ENCODE measurements at places on chromosomes 5 and 9.
A peak's percentile ranks its signal among the peaks of the same experiment; 100 is the strongest.

DNA sequence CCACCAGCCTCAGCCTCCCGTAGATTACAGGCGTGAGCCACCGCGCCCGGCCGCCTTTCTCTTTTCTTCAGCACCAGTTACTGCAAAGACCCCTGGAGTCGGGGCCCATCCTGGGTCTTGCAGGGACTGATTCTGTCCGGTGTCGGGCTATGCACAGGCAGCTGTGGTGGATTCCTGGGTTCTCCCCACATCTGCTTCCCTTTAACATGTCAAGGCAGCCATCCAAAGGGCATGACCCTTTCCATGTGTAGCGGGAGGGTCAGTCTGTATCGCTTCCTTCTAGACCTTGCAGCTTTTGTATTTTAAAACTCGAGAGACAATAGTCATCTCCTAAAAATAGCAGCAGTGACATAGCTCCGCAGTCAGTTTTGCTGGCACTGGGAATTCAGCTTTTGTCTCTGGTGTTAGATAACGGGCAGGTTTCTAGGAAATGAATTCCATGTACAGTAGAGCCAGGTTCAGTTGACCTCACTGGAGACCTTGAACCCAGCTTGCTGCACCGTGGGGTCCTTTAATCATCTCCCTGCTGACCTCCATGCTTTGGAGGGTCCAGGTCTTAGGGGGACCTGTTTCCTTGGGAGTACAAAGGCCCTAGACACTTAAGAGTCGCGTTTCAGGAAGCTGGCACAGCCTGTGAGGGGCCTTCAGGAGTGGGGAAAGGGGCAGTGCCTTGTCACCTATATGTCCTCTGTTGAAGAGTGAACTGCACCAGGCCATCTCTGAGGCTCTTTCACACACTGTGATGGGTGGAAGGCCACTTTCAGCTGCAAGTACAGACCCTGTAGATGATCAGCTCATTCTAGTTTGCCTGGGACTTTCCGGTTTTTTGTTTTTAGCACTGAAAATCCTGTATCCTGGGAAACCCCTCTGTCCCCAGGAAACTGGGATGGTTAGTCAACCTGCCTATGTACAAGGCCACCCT lies 13.8 kb downstream of the ANKRD33B start:
- peak; percentile 52 for DNase-seq

GRCh38 chr9:14560194-14560593 lies 133.0 kb downstream of the ZDHHC21 start:
- no peak for DNase-seq

DNA sequence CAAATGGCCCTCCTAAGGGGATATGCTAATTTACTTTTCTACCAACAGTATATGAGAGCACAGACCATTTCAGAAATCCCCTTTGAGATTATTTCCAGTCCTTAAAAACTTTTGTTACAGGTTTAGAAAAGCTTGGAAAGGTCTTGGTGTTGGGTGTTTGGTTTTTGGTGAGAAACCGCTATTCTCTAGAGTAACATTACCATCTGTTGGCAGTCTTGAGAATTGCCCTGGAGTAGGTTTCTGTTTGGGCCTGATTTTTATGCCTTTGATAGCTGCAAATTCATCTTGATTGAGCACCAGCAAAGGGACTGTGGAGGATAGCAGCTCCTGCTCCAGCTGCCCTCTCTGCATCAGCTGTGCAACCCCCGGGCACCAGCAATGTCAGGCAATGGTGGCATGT lies 8.0 kb downstream of the NUDT2 start:
- no peak for DNase-seq

GRCh38 chr5:124652514-124652819 lies 94.0 kb downstream of the ZNF608 start:
- no peak for DNase-seq

DNA sequence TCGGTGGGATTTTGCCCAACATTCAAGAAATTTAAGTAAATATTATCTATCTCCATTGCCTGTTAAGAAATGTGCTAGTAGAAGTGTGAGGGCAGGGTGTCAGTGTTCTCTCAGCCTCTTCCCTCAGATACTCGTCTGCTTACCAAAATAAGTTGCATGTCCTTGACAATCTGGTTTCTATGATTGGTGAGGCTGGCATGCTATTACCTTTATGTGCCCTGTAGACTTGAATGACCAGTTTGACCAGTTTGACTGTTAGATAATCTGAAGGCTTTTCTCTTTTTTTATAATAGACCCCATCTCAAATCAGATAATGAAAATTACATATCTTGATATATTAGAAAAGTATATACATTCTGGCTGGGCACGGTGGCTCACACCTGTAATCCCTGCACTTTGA lies 348 bp downstream of the CATSPER3 start:
- no peak for DNase-seq

DNA sequence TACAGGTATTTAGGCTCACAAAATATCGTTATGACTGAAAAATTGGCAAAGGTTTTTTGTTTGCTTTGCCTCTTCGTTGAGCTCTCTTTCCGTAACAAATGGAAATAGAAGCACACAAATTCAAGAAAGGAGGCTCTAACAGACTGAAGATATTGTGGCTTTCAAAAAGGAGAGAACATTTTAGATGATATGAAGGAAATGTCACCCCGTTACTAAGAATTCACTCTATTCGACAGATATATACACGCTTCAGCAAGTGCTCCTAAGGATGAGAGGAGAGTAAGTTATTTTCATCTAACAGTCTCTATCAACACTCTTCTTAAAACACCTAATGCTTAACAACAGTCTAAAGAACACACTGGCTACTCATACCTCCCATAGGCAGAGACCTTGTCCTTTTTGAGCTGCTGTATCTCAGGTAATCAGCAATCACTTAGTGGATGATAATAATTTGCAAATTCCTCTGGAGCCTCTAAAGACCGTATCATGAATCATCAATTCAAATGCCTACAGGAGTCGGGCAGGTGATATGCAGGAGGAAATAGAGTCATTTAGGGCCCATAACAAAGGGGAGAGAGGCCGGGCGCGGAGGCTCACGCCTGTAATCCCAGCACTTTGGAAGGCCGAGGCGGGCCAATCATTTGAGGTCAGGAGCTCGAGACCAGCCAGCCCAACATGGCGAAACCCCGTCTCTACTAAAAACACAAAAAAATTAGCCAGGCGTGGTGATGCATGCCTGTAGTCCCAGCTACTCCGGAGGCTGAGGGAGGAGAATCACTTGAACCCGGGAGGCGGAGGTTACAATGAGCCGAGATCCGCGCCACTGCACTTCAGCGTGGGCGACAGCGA lies 1.4 kb upstream of the HSDL2 start:
- DNase-seq, result peak; percentile 49

GRCh38 chr5:174654442-174654841 lies 69.9 kb upstream of the MSX2 start:
- no peak for DNase-seq

DNA sequence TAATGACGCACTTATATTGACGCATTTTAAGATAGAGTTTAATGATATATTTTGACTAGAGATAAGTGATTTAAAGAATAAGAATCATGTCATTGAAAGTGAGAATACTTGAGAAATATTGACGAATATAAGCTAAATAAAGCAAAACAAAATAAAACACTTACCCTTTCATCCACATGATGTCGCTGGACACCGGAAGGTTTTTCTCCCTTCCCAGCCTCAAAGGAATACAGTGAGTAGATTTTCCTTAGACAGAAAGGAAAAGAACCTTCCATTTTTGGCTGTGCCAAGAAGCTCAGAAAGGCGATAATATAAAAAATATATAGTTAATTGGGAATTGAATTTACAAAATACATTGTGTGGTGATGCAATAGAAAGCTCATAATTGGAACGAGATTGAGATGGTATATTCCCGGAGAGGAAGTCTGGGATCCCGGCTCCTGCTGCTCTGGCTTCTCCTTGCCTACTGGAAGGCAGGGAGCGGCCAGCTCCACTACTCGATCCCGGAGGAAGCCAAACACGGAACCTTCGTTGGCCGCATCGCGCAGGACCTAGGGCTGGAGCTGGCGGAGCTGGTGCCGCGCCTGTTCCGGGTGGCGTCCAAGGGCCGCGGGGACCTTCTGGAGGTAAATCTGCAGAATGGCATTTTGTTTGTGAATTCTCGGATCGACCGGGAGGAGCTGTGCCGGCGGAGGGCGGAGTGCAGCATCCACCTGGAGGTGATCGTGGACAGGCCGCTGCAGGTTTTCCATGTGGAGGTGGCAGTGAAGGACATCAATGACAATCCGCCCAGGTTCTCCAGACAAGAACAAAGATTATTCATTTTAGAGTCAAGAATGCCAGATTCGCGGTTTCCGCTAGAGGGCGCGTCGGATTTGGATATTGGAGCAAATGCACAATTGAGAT lies at the start of gene PCDHA5:
PCDHA5 (plus strand) TSS at position 239 of the 906 bp plus-strand sequence.
- no peak for DNase-seq

GRCh38 chr5:53416144-53416738 lies 64.2 kb upstream of the FST start:
- no peak for DNase-seq

DNA sequence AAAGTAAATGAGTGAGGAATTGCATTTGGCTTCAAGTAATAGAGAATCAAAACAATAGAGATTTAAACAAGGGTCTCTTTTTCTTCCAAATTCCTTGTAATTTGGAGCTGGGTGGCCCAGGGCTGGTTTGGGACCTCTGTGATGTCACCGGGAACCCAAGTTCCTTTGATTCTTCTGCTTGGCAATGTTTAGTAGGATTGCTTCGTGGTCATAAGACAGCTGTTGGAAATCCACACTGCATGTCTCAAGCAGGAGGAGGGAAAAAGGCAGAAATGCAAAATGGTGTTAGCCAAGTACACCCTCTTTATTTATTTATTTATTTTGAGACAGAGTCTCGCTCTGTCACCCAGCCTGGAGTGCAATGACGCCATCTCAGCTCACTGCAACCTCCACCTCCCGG lies 72.6 kb upstream of the IL12B start:
- no peak for DNase-seq

- no peak for DNase-seq
Measured at GRCh38 chr9:85430659-85431338, 311.0 kb downstream of the AGTPBP1 start.

GRCh38 chr5:179065703-179066102 lies 5.5 kb downstream of the ZNF354C start:
- no peak for DNase-seq

DNA sequence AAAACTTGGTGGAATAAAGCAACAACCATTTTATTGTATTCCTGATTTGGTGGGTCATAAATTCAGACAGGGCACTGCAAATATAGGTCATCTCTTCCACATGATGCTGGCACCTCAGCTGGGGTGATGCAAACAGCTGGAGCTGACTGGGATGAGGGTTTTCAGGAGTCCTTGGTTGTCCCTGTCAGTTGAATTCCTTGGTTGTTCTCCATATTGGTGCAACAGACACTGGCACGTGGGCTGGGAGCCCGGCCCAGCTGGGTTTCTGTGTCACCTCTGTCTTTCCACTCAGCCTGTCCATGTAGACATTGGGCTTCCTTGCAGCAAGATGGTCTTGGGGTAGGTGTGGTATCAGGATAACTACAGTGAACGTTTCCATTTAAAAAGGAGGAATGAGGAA lies 518.0 kb upstream of the MEF2C start:
- no peak for DNase-seq

DNA sequence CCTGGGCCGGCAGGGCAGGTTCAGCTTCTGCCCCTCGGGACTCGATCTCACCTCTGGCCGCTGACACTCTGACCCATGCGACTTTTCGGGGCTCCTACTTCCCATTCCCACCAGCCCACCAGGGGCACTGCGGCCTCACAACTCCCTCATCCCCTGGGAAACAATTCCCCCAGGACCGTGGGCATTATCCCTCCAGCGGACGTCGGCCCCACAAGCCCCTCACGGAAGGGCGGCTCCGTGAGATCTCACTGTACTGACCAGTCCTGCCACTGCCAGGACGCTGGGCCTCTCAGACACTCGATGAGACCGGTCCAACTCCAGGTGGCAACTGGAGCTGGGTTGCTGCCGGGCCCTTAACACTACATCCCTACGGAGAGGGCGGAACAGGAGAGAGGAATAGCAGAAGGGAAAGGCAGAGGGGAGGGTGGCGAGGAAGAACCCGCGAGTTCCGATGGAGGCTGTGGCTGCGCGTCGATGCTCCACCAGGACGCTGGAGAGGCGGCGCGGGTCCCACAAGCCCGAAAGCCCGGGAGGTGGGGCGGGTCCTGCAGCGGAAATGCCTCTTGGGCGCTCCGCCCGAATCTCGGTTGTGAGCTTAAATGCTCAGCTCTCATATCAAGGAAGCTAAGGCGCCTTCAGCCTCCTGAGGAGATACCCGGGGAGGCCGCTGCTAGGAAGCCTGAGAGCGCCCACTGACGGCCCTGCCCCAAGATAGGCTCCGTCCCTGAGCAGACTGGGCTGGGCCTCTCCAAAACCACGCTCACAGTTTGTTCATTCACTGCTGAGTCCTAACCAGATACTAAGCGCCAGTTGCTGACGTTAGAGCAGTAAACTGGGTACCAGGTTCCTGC lies 36.3 kb downstream of the VCP start:
- DNase-seq, result no peak

GRCh38 chr9:114497727-114498382 lies 7.4 kb downstream of the WHRN start:
- DNase-seq, result no peak

GRCh38 chr5:5738797-5739489 lies 316.5 kb downstream of the ICE1 start:
- no peak for DNase-seq

- DNase-seq, result no peak
Measured at GRCh38 chr5:4230786-4231641, 635.4 kb downstream of the IRX1 start.

DNA sequence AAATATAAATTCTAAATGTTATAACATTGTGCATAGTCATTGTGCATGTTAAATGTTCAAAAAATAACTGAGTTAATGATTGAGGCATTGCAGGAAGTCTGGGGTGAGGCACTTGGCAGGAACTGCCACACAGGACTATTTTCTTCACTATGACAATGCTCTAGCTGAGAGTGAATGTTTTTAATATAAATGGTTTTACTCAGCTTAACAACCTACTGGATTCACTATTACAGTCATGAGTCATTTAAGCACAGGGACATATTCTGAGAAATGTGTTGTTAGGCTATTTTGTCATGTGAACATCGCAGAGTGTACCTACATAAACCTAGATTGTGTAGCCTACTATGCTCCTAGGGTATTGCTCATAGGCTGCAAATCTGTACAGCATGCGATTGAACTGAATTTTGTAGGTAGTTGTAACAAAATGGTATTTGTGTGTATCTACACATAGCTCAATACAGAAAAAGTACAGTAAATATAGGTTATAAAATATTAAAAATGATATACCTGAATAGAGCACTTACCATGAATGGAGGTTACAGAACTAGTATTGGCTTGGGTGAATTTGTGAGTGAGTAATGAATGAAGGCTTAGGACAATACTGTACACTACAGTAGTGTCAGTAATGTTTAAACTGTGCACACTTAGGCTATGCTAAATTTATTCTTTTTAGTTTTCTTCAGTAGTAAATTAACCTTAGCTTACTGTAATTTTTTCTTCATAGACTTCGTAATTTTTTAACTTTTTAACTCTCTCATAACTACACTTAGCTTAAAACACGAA lies 346.1 kb upstream of the PTGER4 start:
- peak; percentile 96 for DNase-seq

DNA sequence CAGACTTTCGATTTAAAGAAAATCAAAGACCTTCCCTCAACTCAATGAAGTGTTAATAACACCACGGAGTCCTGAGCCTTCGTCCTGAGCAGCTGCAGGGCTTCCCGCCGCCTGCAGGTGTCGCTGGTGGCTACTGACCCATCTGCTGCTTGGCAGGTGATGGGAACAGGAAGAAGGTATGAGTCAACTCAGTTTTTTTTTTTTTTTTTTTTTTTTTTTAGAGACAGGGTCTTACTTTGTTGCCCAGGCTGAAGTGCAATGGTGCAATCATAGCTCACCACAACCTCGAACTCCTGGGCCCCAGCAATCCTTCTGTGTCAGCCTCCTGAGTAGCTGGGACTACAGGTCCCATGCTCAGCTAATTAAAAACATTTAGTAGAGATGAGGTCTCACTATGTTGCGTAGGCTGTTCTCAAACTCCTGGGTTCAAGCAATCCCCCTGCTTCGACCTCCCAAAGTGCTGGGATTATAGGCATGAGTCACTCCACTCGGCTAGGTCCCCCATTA lies 185.7 kb upstream of the IL12B start:
- DNase-seq, result peak; percentile 65
